Mesothelial cell of epicardium (in vitro differentiated cells): ENCODE measurements at places on chromosomes 3 and 15.

DNA sequence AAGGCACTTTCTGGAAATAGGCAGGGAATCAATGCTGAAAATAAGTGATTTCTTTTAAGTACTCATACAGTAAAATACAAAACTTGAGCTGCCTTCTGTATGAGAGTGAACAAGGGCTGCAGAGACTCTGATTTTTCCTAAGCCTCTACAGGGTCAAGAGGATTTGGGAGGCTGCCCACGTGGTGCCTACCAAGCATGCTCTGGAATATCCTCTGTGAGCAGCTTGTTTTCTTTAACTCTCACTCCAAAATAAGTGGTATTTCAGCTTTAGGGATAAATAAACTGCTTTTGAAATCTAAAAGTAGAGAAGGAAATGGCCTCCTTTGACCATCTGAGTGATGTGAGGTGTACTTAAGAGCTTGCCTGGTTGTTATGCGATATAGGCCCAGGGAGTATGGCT, 8.1 kb upstream of the SELENOK start:
- no peak for DNase-seq

DNA sequence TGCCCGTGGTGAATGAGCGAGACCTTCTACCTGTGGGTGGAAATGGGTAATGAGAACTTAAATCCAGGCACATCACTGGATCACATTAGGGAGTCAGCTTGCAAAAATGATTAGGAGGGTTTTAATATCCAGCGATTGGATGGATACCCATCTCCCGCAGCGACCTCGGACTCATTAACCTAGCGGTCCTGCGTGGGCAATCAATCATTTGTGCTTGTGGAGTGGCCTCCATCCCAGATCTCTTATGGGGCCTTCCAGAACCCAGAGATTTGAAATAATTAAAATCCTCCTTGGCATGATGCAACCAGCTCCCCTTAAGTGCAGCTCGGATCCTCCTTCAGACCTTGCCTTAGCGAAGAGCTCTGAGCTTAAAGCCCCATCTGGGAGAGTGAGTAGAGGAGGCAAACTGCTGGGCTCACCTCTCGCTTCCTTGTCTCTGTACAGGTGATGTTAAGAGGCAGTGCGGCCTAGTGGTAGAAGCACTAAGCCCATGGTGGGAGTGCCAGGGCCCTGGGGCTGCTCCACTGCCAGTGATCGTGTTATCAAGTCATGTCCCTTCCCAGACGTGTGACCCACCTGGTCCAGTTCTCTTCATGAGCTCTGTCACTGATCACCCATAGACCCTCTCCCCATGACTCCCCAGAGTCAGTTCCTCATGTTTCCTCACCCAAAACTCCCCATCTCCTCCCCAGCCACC, 285.2 kb upstream of the TLE3 start:
- peak; percentile 27 for DNase-seq

GRCh38 chr3:184405075-184406030, 25.5 kb downstream of the CHRD start:
- no peak for DNase-seq

GRCh38 chr3:14152233-14152962, 26.0 kb downstream of the XPC start:
- DNase-seq: no peak

DNA sequence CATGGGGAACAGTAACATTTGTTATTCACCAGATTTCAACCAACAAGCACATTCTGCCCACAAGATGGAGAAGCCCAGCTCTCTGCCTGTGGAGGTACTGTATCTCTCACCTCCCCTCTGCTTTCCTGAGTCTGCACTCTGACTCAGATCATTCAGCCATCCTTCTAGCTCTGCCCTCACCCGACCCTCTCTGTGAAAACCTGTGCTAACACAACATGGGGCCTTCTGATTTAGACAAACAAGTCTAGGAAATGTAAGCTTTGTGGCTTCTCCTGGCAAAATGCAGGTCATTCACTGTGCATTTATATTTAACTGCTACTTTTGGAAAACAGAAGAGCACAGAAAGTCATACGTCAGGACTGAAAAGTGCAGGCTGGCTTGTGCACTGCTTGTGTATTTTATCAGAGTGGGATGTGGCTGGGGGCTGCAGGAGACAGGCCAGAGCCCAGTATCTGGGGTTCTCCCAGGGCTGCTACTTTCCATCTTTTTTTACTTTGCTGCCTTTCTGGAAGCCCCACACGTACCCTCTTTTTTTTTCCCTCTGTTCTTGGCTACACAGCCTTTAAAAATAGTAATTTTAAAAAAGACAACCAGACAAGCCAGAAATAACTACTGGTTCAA, 50.8 kb downstream of the SUSD5 start:
- DNase-seq: no peak

GRCh38 chr3:108022256-108023150, 68.3 kb downstream of the CD47 start:
- no peak for DNase-seq

DNA sequence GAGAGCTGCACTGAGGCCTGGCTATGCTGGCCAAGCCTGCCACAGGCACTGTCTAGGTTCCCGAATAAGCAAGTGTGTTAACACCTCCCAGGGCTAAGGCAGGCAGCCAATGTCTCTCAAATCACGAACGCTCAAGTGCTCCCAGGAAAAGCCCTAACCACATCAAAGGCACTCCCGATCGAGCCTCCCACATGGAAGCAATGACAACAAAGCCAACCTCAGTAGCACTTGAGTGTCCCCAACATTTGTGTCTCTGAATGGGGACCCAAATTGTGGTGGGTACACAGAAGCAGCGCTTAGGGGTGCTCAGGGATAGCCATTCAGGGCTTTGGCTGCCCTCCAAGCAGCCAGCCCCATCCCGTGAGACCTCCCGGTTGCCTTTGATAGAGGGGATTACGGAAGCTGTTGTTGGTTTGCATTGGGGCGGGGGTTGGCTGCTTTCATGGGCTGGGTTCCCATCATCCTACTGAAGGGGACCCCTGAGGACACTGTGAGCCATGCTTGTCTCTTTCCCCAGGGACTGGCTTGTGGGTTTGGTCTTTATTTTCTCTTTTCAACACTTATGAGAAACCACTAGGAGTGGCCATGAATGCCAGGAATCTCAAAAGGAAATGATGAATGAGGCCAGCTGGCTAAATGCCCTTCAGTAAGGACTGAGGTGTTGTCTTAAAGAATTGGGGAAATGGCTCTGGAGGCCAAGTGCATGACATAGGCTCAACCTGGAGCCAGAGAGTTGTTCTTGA, 234.1 kb upstream of the FEZF2 start:
- DNase-seq: no peak

- DNase-seq: no peak
Observed at GRCh38 chr3:160540551-160540950, 24.8 kb downstream of the KPNA4 start.

- no peak for DNase-seq
Observed at GRCh38 chr3:143439817-143440216, 320.2 kb downstream of the CHST2 start.

DNA sequence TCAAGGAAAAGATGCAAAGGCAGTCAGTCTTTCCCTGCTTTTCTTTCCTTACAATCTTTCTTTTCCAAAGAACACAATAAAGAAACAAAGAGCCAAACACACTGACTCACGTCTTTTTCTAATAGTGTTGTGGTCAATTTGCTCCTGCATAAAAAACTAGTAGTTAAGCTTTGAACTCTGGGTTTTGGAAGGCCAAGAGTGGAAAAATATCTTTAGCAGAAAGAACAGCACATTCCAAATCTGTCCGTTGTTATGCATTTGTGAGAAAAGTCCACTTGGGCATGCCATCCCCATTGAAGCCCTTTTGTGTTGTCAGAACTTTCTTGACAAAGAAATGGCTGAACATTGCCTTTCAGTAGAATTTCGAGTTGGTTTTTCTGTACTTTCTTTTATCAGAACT, 18.2 kb downstream of the COL8A1 start:
- no peak for DNase-seq

DNA sequence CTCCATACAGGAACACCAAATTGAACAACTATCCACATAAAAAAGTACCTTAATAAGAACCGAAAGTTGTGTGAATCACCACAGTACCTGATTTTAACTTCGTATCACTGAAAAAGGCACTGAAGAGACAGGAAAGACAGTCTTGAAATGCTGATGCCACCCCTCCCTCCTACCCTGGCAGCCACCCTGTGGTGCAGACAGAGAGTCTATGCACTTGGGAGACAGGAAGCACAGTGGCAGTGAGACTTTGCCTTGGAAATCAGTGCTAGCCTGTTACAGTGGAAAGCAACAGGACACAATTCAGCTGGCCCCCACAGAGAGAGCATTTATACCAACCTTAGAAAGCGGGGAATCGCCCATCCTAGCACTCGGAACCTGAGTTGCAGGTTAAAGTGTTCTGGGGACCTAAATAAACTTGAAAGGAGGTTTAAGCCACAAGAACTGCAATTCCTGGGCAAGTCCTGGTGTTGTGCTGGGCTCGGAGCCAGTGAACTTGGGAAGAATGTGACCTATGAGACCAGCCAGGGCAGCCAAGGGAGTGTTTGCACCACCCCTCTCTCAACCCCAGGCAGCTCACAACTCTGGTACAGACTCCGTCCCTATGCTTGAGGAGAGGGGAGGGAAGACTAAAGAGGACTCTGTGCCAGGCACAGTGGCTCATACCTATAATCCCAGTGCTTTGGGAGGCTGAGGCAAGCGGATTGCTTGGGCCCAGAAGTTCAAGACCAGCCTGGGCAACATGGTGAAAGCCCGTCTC, 240.1 kb downstream of the ISL2 start:
- DNase-seq: no peak

DNA sequence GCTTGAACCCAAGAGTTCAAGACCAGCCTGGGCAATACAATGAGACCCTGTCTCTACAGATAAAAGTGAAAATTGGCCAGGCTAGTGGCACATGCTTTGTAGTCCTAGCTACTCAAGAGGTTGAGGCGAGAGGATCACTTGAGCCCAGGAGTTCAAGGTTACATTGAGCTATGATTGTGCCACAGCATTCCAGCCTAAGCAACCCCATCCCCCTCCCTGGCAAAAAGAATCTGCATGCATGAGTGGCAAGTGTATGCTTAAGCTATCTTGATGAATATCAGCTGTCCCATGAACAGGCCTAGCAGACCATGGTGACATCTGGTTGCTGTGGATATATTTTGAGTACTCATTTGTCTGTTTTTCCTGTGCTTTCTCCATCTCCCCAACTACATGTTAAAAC, 4.7 kb downstream of the ATRIP start:
- no peak for DNase-seq

- no peak for DNase-seq
Observed at GRCh38 chr3:71587958-71588357, 4.4 kb upstream of the FOXP1 start.

GRCh38 chr3:17755836-17756235, 13.4 kb upstream of the TBC1D5 start:
- DNase-seq: no peak

GRCh38 chr15:89591834-89592233, 16.6 kb downstream of the TICRR start:
- no peak for DNase-seq

DNA sequence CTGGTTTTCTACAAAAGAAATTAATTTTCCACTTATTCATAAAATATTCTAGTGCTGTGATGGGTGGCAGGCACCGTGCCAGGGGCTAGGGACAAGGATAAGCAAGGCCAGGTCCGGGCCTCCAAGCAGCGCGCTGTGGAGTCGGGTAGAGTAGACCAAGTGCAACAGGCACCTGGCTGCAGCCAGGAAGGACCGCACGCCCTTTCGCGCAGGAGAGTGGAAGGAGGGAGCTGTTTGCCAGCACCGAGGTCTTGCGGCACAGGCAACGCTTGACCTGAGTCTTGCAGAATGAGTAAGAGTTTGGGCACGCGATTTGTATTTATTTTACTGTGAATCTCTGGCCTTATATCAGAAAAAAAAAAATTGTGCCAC, at the start of gene CASR:
Gene CASR, plus strand, starts transcription at position 148 of the 372 bp plus-strand sequence. CDS start 70,522 bp downstream, outside the sequence.
- DNase-seq: no peak

DNA sequence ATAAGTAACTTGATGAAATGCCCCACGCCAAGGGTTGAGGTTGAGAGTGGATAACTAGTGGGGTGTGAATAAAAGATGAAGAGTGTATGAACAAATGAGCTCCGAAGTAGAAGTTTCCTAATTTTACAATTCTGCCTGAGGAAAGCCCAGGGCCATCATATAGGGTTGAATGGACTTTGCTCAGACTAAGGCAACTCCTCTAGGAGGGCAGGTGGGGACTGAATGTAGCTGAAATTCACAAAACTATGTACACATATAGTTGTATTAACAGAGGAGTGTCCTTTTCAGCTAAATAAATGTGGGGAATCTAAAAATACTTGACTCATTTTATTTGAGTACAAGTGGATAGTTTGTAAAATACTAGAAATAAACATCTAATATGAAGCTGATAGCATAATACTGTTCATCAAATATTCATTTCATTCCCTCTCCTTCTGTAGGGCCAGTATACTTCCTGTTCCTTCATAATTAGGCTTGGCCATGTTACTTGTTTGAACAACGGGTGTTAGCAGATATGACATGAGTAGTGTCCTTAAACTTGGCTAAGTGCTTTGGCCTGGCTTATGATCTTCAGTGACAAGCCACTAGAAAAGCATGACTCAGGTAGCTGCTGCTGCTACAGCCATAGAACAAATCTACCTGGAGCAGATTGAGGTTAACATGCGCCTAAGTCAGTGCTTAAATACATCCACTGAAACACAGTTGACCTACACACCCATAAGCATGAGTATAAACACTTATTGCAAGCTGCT, 26.5 kb downstream of the PLSCR1 start:
- no peak for DNase-seq

DNA sequence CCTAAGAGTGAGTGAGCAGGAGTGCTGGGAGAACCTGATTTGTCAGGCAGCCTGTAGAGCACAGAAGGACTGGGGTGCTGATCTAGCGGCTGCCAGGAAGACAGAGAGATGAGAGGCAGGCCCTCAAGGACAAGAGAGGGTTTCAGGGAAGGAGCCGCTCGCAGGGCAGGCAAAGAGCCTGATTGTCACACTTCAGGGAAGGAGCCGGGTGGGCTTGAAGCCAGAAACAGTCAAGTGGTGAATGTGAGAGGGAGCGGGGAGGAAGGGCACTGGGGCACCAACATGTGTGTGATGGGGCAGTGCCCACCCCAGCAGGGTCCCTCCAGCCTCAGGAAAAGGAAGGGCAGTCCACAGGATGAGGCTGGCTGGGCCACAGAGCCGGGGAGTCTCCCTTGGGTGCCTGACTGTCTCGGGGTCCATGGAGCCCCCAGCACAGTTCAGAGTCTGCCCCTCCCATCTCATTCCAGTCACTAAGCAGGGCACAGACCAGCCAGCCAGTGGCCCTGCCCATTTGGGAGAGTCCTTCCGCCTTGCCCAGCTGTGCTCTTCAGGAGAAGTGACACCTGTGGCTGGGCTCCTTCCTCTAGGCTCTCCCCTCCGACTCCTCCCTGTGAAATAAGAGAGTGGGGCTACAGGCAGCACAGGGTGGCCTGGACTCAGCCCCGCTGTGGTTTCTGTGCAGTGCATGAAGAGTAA, 148.6 kb downstream of the RAB11A start:
- no peak for DNase-seq
